Cerebellum (tissue), 4 donors: ENCODE measurements at places on chromosomes 6 and 20.

DNA sequence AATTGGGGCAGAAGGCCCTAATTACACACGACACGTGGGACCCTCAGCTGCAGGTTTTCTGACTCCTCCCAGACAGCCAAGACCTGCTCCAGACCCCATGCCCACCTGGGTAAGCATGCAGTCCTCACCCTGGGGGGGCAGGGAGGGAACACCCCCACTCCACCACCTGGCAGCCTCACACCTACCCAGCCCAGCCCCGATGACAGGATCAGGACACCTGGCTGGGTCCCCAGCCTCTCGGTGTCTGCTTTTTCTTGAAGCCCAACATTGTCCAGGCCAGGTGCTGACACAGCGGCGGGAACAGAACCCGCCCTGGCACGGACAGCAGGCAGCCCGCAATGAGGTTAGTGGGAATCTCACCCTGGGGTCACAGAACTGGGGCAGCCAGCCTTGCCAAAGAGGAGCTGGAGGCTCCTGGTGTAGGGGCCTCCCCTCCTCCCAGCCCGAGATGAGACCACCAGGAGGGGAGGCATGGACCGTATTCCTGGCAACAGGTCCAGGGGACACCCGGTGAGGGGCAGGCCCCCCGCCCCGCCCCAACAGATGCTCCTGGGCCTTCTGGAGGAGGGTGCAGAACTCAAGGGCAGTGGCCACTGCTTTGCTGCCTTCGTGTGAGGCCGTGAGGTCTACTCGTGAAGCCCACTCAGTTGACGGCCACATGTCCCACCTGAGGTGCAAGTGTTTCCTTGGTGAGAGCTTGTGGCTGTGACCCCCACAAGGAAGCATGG is 103.8 kb downstream of the DLL1 start:
- DNase-seq, result no peak

GRCh38 chr6:170148709-170149470 is 142.0 kb downstream of the DLL1 start:
- no peak for DNase-seq

GRCh38 chr6:43947860-43948259 is 177.8 kb downstream of the VEGFA start:
- no peak for DNase-seq

- no peak for DNase-seq
Observed at GRCh38 chr6:15949982-15950381, 178.9 kb upstream of the MYLIP start.

DNA sequence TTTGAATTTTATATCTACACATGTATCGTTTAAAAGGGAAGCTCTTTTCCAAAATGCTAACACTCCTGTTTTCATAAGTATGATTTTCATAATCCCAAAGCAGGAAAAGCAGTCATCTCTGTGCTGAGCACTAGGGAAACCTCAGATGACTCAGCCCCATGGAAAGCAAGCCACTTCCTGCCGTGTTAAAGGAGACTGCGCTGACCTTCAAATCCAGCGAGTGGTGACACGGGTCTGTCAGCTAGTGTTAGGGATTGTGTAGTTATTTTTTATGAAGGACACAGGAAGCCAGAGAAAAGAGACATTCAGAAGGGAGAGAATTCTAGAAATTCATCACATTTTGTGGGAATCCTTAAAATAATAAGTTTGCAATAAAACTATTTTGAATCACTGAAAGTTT is 57.0 kb upstream of the CD93 start:
- no peak for DNase-seq
